Activated naive CD8-positive, alpha-beta T cell treated with anti-CD3 and anti-CD28 coated beads for 36 hours (primary cell): ENCODE measurements at places on chromosomes 7 and 10. TPM values are rescaled to one million over a fixed set of nuclear protein-coding genes. Genes with fewer than 3 reads are reported as not detected.

Gene LRRD1
- total RNA-seq = not detected

- no peaks in the 10 kb centered on the region for H3K4me1 ChIP-seq
- no peak overlapping the region for H3K4me3 ChIP-seq
- no peak overlapping the region for H3K27ac ChIP-seq
- H3K27me3 ChIP-seq = no peaks in the 10 kb centered on the region
These were observed 735.1 kb downstream of the TYW1 start for GRCh38 chr7:67731704-67732103.

DNA sequence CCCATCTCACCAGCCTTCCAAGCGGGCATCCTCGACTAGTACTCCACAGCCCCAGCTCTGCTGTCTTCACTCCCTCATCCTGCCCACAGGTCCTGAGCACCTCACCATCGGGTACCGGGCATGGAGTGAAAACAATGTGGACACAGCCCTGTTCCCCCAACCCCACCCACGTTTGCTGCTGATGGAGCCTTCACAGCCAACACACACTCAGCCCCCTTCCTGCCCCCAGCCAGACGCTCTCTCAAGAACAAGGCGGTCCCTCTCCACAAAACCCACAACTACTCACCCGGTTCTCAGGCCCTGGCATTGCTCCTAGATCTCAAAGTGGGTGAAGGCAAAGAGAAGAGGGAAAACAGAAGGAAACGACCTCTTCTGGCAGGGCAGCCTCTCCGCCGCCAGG is 56.1 kb downstream of the SLIT1 start:
- H3K4me3 ChIP-seq = no peak overlapping the region
- no peaks in the 10 kb centered on the region for H3K4me1 ChIP-seq
- no peaks in the 10 kb centered on the region for H3K27me3 ChIP-seq
- no peak overlapping the region for H3K27ac ChIP-seq

- no peak for DNase-seq
- no peaks in the 10 kb centered on the region for H3K4me1 ChIP-seq
- H3K36me3 ChIP-seq = no peaks in the 10 kb centered on the region
These were observed 153.8 kb upstream of the HABP2 start for GRCh38 chr10:113399065-113399464.
